ENCODE measurements at places on chromosomes 7 and 10.

DNA sequence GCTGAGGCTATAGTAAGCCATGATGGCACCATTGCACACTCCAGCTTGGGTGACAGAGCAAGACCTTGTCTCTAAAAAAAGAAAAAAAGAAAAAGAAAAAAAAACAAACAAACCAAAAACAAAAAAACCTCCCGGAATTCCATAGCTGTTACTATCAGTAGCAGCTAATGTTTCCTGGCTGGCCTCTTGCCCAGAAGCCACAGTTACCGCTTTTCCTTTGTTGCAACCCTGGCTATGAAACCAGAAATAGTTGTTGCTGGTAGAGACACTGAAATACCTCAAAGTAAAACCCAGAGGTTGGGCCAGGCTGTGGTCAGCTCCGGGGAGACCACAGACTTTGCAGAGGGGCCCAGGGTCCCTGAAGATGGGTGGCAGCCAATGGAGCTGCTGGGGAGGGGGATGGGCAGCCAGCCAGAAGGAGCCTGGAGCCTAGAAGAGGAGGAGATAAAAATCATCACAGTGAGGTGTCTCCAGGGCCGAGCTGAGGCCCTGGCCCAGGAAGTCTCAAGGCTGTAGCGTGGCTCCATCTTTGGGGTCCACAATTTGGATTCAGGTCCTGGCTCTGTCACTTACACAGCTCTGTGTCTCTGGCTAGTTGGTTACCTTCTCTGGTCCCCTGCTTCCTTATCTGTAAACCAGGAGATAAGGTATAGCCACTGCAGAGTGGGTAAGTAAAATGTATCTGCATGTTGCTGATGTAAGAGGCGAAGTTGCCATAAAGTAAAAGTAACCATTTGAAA, 3.4 kb upstream of the CHST12 start:
- peak; percentile 46 for DNase-seq

DNA sequence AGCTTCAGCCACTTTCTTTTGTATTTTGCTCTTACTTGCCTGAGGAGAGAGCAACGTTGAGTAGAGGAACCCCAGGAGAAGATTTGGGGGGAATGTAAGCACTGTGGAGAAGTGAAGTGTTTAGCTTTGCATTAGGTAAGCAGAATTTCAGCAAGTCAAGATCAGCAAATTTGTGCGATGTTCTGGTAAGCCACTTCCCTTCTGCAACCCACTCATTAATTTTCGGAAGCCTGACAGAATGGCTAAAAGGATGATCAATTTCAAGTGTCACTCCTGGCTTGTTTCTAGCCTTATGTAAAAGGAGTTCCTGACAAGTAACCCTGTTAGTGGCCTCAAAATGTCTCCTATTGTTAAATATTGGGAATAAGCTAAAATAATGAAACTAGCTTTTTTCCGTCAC, 48.5 kb upstream of the NXPH1 start:
- DNase-seq, result no peak

DNA sequence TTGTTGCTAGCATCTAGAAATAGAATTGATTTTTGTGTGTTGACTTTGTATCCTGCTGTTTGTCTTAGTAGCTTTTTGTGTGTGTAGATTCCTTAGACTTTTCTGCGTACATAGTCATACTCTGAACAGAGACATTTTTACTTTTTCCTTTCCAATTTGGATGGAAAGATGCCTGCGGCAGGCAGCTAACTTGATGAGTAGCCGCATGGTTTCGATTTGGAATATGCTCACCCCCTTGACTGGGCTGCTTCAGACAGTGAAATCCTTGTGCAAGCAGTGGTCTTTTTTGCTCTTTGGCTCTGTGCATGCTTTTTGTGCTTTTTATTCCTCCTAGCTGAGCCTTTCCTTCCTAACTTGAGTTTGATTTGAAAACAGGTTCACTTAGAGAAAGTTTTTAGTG, 71.8 kb downstream of the HHEX start:
- DNase-seq, result no peak

DNA sequence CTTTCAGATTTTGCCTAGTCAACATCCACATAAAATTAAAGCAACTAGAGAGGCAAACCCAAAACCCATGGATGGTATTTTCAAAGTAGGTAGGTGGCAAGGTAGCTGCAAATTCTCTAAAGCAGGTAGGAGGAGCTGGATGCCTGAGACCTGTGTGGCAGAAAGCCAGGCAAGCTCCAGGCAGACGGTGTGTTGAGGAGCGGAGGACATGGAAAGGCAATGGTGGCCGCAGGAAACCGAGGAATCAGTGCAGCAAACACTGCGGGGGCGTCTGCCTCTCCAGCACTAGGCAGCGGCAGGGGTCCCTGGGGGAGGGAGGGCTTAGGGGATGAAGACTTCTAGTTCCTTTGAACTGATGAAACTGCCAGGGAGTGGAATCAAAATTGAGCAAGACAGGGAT, 101.3 kb downstream of the GALNT11 start:
- DNase-seq, result no peak

- no peak for DNase-seq
Measured at GRCh38 chr10:132456881-132457280, 59.9 kb downstream of the PWWP2B start.

GRCh38 chr7:45238806-45239205, 81.2 kb downstream of the RAMP3 start:
- no peak for DNase-seq

GRCh38 chr10:71965623-71966022, 1.4 kb downstream of the CHST3 start:
- no peak for DNase-seq

DNA sequence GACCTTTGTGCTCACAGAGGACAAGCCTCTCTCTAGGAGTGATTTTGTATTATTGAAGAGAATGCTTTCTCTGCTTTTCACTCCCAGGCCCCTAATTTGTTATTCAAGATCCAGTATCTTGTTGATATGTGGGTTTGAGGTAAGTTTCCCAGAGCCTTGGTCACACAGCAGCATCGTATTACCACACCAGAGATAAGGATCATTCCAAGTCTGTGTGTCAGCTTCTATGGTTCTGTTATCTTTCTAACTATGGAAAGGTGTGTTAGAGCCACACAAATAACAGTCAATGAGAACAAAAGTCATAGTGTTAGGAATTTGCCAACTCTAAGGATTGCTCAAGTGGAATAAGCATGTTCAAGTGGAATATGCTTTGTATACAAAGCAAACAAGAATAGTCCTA, 1208.3 kb downstream of the GATA3 start:
- no peak for DNase-seq

DNA sequence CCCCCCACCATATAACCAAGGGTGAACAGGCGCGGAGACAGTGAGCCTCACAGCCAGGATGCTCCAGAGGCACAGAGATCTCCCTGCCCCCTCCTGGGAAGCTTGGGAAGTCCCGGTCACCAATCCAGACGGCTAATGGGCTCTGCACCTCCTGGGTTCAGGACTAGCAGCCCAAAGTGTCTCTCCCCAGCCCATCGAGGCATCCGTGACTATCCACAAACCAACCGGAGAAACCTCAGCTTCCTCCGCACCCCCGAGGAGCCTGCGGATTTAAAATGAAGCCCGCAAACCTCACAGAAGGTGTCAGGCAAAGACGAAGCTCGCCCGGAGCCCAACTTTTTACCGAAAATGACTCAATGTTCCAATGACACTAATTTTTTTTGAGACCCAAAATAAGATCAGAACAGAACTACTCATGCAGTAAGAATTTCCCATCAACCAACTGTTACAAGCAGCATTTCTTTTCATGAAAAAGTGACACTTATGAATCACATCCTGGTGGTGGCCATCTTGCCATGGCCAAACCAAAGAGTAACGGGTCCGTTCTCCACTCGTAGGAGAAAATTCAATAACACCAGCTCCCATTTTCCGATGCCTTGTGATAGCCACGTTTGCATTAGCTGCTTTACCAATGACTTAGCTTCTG, 6.0 kb downstream of the PDGFA start:
- DNase-seq, result no peak

DNA sequence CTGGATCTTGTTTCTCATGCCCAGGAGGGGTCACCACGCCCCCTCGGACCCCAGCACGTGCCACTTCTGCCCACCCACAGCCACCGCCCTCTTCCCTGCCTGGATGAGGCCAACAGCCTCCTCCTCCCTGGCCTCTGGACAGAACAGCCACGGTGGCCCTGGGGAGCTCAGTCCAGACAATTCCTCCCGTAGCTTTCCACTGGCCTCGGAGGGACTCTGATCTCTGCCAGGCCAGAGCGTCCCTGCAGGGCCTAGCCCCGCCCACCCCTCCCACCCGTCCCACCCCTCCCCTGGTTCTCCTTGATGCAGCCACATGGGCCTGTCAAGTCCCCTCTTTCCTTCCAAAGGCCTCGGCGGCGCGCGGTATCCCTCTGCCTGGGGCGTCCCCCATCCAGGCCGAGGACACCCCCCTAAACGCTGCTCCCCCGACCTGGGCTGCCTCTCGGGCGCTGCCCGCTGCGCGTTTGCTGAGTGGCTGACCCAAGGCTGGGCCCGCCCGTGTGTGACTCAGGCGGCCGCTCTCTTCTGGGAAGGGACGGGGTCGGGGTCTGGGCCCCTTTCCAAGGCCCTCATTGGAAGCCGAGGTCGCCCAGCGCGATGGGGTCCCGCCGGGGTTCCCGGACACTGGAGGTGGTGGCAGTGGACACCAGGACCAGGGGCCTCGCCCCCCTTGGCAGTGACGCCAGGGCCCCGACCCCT, 557 bp downstream of the TMEM120A start:
- DNase-seq, result peak; percentile 91

- DNase-seq, result peak; percentile 0
Measured at GRCh38 chr10:74490551-74490950, 335.8 kb upstream of the KAT6B start.

- DNase-seq, result peak; percentile 0
Measured at GRCh38 chr10:55668326-55668922, 692.6 kb downstream of the ZWINT start.

DNA sequence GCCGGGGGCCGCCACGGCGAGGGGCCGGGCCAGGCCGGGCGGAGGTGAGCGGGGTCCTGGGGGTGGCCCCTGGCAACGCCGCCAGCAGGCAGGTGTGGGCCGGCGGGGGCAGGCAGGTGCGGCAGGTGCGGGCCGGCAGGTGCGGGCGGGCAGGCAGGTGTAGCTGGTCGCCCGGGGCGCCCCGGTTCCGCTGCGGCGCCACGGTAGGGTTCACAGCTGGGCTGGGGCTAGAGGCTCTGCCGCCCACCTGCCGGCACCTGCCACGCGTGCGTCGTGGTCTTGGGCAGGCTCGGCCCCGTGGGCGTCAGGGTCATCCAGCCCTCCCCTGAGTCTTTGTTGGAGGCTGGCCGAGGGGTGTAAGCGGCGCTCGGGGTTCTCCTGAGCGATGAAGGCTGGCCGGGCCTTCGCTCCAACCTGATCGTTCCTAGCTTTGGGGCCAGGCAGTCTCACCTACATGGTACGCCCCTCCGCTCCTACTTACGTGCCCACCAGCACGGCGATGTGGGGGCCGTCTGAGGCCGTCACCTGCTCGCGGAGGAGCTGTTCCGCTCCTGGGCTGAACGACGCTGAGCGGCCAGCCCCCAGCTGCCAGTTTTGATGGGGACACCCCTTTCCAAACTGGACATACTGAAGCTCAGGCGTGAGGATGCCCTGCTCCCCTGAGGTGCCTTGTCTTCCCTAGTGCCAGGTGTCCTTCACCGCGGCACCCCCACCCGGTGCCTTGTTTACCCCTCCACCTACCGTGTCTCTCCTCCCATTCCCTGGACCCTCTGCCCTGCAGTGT, 493 bp downstream of the ZMIZ2 start:
- DNase-seq, result no peak
